A673 (cell line): ENCODE measurements at places on chromosomes 11 and 22.

DNA sequence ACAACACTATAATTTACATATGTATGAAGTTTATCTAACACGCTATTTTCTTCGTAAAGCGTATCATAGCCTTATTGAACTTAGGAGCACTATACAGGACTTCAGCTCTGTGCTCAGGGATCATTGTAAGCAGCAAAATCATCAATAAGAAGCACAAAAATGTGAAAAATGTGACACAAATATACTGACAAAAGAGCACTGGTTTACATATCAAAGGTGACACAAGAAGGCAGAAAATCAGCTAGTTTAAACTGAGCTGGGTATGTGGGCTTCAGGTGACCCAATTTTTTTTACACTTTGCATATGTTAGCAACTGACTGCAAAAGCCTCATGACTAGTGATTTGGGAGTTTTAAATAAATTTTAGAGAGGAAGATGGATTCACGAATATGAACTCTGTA is 215.2 kb upstream of the CHORDC1 start:
- H3K4me3 ChIP-seq, result no peak overlapping the region
- H3K27ac ChIP-seq, result no peak overlapping the region
- no peak for DNase-seq
- H3K4me1 ChIP-seq, result no peaks in the 10 kb centered on the region
- no peaks in the 10 kb centered on the region for H3K36me3 ChIP-seq

- no peak overlapping the region for H3K4me3 ChIP-seq
- H3K4me1 ChIP-seq, result peaks cover 15% of the 10 kb centered on the region
- H3K27me3 ChIP-seq, result no peaks in the 10 kb centered on the region
- DNase-seq, result no peak
- H3K27ac ChIP-seq, result no peak overlapping the region
These were observed 118.0 kb downstream of the SIK3 start for GRCh38 chr11:116980136-116980793.

DNA sequence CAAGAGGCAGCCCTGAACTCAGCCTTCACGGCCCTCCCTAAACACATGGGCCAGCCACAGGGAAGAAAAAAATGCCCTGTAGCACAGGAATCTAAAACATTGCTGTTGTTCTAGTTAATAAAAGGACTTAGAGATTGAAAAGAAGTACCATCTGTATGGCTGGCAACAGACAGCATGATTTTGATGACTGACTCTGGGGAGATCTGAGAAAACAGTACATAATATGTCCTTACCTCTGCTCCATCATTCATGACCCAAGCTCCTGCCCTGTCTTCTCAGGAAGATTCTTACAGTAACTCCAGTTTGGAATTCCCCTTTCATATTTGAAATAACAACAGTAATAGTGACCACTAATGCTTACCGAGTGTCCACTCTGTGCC is 244.2 kb downstream of the ETS1 start:
- no peak overlapping the region for H3K4me3 ChIP-seq
- DNase-seq, result no peak
- H3K27ac ChIP-seq, result no peak overlapping the region
- H3K4me1 ChIP-seq, result no peaks in the 10 kb centered on the region

DNA sequence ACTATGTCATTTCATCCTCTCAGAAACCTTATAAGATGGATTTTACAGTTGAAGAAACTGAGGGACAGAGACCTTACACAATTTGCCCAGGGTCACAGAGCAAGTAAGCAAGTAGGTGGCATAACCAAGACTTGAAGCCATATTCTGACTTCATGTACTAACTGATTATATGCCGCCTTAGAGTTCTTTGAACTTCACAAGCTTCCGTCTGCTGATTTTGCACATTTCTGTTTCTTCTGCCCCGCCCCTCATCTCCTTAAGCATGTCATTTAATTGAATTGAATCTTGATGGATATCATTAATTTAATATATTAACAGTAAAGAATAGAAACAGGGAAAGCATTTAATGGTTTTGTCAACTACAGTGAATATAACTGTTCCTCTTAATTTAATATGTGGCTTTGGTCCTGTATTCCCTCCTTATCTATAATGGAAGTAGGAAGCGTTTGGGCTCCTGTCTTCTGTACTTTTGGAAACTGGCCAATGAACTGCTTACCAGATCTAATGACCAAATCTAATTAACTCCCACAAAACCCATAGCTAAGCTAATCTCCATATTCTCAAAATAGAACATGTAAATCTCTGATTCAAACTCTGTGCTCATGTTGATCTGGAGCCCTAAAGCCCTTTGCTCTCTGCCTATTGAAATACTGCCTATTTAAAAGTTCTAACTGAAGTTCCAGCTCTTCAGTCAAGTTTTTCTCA is 30.4 kb downstream of the SIK2 start:
- no peaks in the 10 kb centered on the region for H3K27me3 ChIP-seq
- no peak overlapping the region for H3K4me3 ChIP-seq
- peak; percentile 87 for DNase-seq
- H3K27ac ChIP-seq, result peak overlapping the region; percentile 71
- no peaks in the 10 kb centered on the region for H3K36me3 ChIP-seq

- H3K27me3 ChIP-seq, result no peaks in the 10 kb centered on the region
- H3K36me3 ChIP-seq, result no peaks in the 10 kb centered on the region
- no peak overlapping the region for H3K4me3 ChIP-seq
- no peak for DNase-seq
- no peak overlapping the region for H3K27ac ChIP-seq
- peaks cover 6% of the 10 kb centered on the region for H3K4me1 ChIP-seq
These were observed 95.9 kb upstream of the FGF3 start for GRCh38 chr11:69915151-69915500.

DNA sequence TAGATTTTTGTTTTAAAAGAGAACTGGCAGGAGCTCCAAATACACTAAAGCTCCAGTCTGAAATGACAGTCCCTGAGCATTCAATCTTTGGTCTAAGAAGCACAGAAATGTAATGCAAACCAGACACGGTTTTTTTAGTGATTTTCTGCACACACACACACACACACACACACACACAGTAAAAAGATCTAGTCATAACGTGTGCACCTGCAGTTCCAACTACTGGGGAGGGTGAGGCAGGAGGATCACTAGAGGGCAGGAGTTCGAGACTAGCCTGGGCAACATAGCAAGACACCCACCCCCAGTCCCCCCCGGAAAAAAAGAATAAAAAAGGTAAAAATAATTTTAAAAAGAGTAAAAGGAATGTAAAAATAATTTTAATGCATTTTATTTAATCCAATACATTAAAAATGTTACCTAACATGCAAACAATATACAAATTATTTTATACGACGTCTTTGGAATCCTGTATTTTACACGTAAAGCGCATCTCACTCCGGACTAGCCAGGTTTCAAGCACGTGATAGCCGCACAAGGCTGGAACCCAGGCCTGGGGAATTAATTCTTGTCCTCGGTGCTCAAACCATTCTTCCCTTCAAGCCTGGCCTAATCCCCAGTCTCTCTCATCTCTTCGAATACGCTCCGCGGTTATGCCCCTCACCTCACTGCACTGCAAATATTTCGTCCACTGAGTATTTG is 762 bp upstream of the TBC1D22A start:
- peak; percentile 42 for DNase-seq
- H3K27me3 ChIP-seq, result no peaks in the 10 kb centered on the region
- peak overlapping the region; percentile 96 for H3K27ac ChIP-seq
- H3K4me1 ChIP-seq, result peaks cover 4% of the 10 kb centered on the region
- H3K36me3 ChIP-seq, result no peaks in the 10 kb centered on the region
